ENCODE measurements at places on chromosomes 6 and 20.

DNA sequence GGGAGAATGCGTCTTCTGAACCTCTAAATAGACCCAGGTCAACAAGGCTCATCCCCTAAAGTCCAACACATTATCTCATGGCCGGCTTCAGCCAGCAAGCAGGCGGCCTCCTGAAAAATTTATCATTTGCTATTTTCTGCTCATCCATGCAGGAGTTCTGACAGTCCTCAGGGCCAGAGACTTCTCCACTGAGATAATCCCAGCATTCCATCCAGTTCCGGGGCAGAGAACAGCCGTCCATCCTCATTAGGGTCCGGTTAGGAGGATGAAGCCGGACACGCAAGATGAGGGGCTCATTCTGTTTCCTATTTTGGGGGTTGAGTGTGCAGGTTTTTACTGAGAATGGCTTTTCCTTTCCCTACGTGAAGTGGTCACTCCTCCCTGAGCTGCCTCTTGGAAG lies 258.1 kb downstream of the PREX1 start:
- DNase-seq, result no peak

DNA sequence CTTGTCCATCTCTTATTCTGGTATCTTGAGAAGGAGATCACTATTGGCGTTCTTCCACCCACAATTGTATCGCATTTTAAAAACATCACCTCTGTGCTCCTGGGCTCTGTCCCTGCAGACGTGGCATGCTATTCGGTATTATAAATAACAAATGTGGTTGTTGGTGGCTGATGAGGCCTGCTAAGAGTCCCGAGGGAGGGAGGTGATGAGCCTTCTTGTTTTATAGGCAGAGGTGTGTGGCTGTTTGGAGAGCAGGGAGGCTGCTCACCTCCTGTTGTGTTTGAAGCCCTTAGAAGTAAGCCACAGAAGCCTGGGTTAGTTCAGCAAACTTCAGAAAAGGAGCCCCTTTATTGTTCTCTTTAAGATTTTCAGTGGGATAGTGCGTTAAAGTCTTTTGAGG lies 15.6 kb downstream of the MANBAL start:
- DNase-seq, result no peak

- no peak for DNase-seq
These were observed 22.7 kb upstream of the NTSR1 start for GRCh38 chr20:62685781-62686555.

DNA sequence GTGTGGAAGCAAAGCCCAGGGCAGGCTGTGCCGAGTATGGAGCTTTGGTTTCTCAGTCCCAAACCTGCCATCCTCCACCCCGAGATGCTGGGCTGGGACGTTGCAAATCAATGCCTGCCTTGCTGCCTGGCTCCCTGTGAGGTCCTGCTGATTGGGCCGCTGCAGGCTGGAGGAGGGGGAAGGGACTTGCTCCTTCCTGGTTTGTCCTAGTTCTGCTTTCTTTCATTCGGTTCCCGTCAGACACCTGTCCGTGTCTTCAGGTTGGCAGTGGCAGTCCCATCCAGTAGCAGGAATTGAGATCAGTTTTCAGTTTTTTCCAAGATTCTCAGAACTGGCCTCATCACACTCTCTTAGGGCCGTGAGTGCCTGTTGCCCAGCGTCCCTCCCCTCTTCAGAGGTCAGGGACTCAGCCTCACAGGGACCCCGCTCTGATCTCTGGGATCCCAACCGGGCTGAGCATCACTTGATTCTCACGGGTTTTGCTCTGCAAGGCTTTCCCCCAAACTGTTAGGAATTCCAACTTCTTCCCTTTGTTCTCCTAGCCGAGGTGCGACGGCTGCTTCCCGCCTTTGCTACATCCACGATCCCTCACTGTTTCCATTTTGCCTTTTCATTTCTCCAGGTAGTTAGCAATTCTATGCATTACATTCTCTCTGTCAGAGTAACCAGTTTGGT lies 24.2 kb upstream of the TAGAP start:
- no peak for DNase-seq

- DNase-seq, result no peak
These were observed 691.5 kb upstream of the MAP3K7 start for GRCh38 chr6:91278416-91278815.

GRCh38 chr6:36820700-36821580 lies 18.3 kb downstream of the CPNE5 start:
- peak; percentile 17 for DNase-seq

DNA sequence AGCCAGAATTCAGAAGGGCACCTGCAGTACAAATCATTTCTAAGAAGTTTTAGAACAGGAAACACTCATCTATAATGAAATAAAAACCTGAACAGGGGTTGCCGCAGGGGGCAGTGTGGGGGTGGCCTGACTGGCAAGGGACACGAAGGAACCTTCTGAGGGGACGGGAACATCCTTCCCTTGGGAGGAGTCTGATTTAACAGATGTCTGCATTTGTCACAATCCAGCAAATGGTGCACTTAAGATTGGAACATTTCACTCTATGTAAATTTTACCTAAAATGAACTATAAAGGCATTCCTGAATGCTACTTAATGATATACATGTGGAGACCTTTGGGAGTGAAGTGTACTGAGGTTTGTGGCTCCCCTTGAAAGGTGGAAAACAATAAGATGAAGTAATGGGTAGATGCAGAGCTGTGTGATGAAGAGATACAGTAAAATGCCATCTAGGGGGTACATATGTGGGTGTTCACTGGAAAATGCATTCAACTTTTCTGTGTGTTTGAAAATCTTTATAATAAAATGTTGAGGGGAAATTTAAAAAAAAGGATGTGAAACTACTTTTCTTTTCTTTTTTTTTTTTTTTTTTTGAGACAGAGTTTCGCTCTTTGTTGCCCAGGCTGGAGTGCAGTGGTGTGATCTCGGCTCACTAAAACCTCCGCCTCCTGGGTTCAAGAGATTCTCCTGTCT lies 89.5 kb downstream of the SNX5 start:
- no peak for DNase-seq

Measured in GM04503 (cell line).